ENCODE measurements at places on chromosomes 13 and 19.

DNA sequence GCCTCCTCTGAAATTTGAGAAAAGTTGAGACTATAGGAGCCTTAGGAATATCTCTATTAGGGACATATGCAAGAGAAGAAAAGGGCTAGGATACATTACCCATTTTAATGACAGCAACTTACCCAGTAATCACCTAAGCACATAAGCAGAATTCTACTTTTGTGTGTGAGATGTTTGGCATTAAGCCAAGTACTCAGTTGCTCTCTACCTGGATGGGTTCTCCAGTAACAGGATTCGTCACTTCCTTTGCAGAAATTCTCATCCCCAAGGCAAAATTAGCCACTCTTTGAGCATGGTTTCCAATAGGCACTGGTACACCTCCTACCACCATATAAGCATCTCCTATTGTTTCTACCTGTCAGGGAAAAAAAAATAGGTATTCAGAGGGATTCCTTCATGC is 95.1 kb downstream of the C13orf42 start:
- DNase-seq: no peak

DNA sequence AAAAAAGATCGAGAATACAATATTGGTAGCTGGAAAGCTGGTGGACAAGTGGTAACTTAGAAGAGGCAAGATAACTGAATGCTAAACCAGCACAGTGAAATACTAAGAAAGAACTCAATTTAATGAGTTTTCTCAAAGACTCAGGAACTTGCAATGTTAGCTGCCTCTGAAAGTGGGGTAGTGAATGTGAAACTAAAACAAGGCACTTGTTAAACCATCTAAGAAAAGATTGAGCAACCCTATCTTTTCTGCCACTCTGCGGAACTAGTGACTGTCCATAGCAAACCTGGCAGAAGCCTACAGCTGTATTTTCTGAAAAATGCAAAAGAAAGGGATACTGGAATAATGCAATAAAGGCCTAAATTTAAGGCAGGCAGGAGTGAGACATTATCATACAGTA is 1574.4 kb upstream of the PRR20A start:
- DNase-seq: no peak

DNA sequence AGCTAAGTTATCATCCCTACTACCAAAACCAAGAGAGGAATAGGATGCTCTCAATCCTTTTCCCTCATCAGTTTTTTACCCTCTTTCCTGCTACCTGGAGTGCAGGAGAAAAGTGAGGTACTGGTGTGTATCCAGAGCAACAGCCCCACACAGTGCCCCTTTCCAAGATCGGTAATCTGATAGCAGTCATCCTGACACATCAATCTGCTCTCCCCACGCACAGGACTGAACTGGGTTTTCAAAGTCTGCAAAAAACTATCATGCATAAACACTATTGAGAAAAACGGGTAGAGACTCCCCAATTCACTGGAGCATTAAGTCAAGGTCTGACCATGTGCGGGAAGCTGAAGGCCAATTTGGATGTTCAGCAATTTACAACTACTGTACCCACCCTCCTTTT is 284.8 kb downstream of the RBM26 start:
- DNase-seq: no peak

DNA sequence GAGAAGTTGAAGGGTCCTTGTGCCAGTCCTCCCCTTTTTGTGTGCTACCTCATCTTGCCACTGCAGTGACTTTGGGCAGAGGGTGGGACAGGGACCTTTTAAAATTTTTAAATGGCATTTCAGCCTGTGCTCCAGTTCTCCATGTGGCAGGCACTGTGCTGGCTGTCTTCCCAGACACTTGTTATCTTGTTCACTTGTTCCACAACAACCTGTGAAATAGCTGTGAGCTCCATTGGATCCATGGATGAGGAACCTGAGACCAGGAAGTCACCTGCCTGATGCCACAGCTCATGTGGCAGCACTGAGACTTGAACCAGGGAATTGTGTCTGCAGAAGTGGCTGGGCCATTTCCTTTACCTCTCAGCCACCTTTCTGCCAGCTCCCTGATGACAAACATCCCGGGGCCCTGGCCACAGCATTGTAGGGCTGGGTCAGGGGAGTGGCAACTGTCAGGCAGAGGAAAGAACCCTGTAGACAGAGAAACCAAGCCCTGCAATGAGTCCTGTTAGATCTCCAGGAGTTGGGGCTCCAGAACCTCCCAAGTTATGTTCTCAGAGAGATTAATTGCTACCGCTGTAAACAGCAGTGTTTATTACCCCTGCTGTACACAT is 6.4 kb downstream of the EGLN2 start:
- no peak for DNase-seq

DNA sequence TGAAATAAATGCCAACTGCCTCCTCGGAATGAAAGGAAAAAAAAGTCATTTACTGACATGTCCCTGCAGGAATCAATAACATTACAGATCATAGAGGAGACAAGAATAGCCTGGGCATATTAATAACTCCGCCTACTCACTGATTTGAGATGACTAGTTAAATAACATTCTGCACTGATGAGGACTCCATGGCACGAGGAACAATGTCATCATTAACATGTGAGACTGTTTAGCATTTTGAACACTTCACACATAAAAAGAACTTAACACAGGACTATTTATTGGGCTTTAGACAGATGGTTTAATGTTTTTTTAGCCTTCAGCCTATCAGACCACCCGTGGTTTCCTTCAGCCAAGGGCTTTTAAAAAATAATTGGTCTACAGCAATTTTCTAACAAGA is 170.1 kb downstream of the OLFM4 start:
- DNase-seq: no peak

DNA sequence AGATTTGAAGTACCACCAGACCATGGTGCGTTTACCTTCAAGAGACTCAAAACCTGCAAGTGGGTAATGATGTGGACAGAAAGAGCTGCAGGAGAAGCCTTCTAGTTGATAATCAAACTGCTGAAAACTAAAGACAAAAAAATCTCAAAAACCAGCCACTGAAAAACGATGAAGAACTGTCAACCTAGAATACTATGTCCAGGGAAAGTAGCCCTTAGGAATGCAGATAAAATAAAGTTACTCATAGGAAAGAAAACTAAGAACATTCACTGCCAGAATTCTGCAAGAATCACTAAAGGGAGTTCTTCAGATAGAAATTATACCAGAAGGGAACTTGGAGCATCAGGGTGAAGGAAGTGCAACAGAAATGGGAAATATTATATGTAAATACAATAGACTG is 5.3 kb downstream of the ZNF470 start:
- no peak for DNase-seq
